ENCODE measurements at places on chromosomes 6 and 20.

GRCh38 chr6:7446619-7447325 is 57.2 kb downstream of the RIOK1 start:
- DNase-seq: no peak

DNA sequence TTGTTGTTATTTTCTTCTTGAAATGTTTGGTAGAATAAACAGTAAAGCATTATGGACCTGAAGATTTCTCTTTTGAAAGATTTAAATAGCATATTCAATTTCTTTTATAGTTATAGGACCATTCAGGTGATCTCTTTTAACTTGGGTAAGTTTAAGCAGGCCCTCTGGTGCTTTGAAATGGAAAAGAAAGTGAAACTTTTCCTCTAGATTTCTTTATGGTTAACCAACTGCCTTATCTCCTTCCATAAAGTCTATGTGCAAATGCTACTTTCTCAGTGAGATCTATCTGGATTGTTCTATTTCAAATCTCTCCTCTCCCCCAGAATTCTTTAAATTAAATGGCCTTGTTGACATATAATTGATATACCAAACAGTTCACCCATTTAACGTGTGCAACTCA is 54.0 kb downstream of the PHACTR2 start:
- no peak for DNase-seq

- DNase-seq: no peak
Observed at GRCh38 chr6:133957780-133958242, 4.8 kb downstream of the TBPL1 start.

- DNase-seq: no peak
Observed at GRCh38 chr6:28090917-28091586, 10.7 kb downstream of the ZNF165 start.

DNA sequence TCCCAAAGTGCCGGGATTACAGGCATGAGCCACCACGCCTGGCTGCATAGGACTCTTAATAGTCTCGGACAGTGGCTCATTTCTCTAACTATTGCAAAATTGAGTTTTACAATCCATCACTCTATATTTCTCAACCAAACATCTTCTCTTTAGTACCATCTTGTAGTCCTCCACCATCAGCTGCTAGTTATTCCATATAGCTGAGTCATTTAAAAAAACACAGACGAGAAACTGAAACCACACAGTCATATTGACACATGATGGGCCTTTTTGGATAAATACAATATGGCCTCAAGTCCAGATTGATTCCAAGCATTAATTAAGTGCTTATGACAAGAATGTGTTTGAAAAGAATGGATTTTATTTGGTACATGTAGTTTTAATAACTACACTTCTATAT is 599.1 kb downstream of the MEI4 start:
- DNase-seq: no peak

- no peak for DNase-seq
Observed at GRCh38 chr6:22271081-22271480, 25.8 kb downstream of the PRL start.

DNA sequence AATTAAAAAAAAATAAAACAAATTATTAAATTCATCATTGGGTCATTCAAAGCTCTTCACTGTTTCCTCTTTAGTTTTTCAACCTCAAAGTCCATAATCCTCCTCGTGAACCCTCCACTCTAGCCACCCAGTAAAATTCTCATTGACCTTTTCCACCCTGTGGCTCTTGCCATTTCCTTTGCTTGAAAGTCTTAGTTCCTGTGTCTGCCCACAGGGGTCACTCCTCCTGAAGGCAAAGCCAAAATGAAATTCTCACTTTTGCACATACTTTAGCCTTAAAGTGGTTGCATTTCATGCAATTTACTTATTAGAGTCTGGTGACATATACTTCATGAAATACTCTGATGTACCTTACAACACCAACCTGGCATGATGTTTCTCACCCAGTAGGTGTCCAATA is 263.7 kb downstream of the BMP2 start:
- no peak for DNase-seq

- DNase-seq: no peak
Observed at GRCh38 chr6:90078513-90079289, 184.4 kb downstream of the GJA10 start.

DNA sequence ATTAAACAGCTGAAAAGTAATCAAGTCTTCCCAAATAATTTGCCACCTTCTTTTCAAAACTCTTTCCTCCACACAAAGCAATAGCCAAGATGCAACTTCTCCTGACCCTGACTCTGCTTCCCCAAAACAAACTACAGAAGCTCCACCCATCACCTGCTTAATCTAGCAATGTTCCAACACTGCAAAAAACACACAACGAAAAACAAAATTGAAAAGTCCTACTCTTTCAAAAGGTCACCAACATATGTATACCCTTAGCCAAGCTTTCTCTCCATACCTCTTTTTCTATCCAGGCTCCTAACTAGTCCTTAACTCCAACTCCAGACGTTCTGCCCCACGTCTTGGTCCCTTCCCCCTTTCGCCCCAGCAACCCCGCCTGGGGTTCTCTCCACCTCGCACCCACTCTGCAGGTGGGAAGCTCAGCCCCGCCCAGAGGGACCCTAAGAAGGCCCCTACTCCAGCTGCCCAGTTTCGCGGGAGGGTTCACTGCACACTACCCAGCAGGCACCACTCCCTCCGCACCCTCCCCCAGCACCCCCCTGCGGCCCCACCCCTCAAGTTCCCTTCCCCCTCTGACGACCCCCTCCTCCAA is 717 bp downstream of the CSNK2A1 start:
- DNase-seq: no peak

DNA sequence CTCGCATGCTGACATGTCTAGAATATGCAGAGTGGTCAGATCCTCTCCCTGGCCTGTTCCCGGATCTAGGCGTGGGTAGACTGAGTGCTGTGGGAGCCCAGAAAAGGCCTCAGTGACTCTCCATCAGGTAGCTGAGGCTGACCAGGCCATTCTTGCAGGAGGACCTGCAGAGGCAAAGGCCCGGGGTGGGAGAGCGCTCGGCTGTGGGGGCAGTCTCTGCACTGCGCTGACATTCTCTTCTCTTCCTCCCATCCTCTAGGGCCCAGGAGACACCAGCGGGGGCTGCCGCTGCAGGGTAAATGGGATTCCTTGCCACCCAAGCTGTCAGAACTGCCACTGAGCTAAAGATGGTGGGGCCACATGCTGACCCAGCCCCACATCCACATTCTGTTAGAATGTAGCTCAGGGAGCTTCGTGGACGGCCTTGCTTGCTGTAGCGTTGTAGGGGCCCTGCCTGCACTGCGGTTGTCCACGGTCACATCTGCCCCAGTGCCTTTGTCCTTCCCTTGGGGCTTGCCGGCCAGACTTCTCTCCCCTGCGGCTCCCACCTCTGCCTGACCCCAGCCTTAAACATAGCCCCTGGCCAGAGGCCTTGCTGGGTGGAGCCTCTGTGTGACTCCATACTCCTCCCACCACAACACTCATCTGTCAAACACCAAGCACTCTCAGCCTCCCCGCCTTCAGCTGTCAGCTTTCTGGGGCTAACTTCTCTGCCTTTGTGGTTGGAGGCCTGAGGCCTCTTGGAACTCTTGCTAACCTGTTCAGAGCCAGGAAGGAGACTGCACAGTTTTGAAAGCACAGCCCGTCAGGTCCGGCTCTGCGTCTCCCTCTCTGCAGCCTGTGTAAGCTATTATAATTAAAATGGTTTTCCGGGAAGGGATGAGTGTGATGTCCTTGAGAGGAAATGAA is 22.2 kb downstream of the RBCK1 start:
- no peak for DNase-seq

DNA sequence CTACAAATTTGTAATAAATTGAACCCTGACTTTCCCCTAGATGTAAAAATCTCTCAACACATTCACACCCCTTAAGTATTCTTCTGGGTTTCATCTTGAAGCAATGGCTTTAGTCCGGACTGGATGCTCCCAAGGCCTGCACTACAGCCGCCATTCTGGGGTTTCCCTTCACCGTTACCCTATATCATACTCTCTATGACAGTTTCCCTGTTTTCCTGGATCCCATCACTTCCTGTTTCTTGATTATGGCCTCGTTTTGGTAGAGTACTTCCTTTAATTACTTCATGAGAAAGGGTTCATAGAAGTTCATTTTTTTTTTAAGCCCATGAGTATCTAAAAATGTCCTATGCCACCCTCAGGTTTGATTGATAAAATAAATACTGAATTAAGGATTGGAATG is 11.7 kb downstream of the FIG4 start:
- DNase-seq: no peak

GRCh38 chr6:11130605-11131004 is 19.1 kb upstream of the ERVFRD-1 start:
- no peak for DNase-seq

DNA sequence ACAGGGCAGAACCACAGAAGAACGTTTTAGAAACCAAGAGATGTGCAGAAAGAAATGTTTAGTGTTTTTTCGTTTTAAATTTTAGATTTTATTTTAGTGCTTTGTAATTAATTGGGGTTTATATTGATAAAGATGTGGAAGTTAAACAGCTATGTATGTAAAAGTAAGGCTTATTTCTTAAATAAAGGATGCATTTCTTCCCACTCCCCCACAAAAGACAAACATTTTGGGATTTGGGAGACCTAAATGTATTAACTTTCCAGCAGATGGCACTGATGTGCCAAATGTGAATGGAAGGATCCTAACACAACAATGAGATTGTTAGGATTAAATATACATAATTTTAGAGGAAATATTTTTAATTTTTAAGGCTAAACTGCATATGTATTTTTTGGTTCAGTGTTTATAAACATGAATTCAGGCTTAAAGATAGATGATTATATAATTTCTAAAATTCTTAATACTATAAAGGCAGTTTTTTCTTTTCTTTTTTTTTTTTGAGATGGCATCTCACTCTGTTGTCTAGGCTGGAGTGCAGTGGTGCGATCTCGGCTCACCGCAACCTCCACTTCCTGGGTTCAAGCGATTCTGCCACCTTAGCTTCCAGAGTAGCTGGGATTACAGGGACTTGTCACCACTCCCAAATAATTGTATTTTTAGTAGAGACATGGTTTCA is 12.0 kb downstream of the PFDN4 start:
- no peak for DNase-seq

GRCh38 chr20:44039147-44039546 is 124.5 kb downstream of the TOX2 start:
- DNase-seq: no peak

DNA sequence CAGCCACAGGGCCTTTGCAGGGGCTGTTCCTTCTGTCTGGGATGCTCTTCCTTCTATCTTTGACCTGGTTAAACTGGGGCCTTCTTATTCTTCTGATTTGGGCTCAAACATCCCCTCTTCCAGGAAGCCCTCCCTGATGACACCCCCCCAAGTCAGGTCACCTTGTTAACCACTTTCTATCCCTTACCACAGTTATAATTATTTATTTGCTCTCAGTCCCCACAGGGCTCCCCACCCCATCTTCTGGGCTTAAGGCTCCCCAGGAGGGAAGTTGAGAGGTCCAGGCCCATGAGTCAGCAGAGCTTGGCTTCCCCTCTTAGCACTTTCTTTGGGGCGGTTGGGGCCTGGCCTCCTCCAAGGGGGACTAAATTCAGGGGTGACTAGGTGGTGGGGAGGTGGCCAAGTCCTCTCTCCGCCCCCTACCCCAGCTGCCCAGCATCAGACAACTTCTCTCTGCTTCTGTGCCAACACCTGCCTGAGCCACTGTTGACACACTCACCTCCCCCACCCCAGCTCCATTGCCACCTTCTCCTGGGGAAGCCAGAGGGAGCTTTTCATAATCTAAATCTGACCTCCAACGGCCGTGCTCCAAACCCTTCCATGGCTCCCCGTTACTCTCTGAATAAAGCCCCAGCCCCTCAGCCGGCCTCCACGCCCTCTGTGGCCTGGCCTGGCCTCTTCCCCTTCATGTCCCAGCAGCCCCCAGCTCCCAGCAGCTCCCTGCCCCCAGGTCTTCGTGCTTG is 70.0 kb downstream of the CEBPB start:
- DNase-seq: no peak

DNA sequence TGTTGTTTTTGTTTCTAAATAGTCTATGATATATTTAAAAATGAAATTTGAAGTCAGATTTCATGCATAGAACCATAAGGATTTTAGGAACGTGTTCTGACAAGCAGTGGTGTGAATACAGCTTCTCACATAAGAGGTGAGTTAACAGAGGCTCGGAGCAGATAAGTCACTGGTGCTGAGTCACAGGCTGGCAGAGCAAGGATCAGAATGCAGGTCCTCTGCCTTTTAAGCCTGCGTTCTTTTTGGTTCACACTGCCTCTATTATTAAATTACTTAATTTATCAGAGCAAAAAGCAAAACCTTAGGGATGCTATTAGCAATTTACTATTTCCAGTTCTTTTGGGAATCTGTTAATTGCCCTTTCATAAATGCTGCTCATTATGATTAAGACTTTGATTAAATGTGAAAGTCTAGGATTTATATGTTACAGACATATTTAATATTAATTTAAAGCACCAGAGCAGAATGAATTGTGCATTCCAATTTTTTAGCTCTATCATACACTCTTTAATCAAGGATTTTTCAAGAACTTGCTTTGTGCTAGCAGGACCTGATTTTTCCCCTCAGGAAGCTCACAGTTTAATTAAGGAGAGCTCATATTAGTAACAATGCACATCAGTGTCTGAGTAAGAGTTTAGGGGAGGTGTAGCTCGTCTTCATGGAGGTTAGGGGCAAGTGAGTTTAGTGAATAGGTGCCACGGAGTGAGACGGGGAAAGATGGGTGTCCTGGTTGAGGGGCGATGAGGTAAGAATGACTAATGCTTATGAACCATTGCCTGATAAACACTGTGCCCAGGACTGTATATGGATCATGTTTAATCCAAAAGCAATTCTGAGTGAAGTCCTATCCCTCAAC is 212.7 kb upstream of the AGPAT4 start:
- DNase-seq: no peak
